ENCODE measurements at places on chromosomes 7 and 10.

GRCh38 chr10:36425131-36425797 lies 700.1 kb upstream of the ANKRD30A start:
- no peak for DNase-seq

DNA sequence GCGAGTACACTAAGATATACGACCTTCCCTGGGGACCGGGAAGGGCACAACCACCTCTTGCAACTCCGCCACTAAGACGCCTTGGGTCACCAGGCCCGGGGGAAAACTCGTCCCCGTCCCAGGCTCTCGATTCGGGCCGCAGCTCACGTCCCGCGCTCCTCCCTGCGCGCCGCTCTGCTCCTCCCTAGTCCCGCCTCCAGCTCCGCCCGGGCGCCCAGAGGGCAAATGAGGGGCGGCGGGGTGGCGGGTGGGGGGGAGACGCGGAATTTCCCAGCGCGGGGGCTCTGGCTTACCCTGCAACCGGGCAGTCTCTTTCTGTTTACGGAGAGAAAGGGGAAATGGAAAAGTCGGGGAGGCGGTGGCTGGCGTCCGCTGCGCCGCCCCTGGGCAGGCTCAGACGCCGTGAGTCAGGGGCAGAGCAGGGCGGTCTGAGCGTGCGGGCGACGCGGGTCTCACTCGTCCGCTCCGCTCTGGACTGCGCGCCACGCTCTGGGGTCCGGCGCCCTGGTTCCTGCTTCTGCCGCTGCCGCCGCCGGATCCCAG lies at the start of gene MAP3K8:
MAP3K8 (plus strand) TSS at position 455 of the 543 bp plus-strand sequence. CDS start 4,755 bp downstream, outside the sequence.
- peak; percentile 92 for DNase-seq

GRCh38 chr10:110483633-110484032 lies 14.1 kb upstream of the DUSP5 start:
- no peak for DNase-seq

- no peak for DNase-seq
Observed at GRCh38 chr7:2417981-2418481, 14.6 kb downstream of the CHST12 start.

- no peak for DNase-seq
Observed at GRCh38 chr7:157423348-157423747, 86.5 kb downstream of the DNAJB6 start.

DNA sequence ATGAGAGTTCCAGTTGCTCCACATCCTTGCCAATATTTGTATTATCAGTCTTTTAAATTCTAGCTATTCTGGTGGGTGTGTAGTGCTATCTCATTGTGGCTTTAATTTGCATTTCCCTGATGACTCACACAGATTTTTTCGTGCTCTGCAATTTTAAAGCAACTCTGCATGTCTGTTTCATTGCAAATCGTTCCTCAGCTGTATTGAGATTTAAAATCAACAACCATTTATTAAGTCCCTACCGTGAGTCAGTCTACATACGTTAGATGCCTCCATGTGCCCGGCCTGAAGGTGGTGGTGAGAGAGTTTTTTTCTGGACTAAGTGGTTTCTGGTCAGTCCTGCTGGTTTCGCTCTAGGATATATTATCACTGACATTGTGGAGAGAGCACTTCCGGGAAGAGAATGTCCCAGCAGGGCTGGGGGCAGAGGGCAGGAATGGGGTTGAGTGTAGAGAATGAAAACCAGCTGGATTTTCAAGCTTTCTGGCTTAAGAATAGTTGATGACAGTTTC lies 8.4 kb upstream of the HYCC1 start:
- no peak for DNase-seq

- DNase-seq: no peak
Observed at GRCh38 chr7:92228100-92228499, 17.6 kb downstream of the KRIT1 start.

- DNase-seq: peak; percentile 45
Observed at GRCh38 chr10:5560142-5560816, 35.5 kb downstream of the CALML3 start.

GRCh38 chr7:107469929-107470328 lies at the start of gene GPR22:
GPR22 (plus strand) TSS chr7:107470057; CDS start chr7:107474061, 4,004 bp downstream.
- no peak for DNase-seq

DNA sequence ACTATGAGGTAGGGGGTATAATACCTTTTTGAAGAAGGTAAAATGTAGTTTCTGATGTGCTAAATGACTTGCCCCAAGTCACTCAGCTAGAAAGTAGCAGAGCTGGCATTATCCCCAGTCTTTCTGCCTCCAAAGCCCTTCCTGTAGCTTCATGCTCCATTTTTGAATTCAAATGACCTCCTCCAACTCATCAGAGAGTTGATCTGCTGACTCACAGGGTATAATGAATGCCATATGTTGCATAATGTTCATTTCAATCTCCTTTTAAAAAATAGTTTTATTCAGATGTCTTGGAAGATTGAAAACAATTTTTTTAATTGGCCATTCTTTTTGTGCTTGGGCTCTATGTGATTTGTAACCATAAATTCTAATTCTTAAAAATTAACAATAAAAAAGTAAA lies 272.8 kb upstream of the IMMP2L start:
- no peak for DNase-seq

DNA sequence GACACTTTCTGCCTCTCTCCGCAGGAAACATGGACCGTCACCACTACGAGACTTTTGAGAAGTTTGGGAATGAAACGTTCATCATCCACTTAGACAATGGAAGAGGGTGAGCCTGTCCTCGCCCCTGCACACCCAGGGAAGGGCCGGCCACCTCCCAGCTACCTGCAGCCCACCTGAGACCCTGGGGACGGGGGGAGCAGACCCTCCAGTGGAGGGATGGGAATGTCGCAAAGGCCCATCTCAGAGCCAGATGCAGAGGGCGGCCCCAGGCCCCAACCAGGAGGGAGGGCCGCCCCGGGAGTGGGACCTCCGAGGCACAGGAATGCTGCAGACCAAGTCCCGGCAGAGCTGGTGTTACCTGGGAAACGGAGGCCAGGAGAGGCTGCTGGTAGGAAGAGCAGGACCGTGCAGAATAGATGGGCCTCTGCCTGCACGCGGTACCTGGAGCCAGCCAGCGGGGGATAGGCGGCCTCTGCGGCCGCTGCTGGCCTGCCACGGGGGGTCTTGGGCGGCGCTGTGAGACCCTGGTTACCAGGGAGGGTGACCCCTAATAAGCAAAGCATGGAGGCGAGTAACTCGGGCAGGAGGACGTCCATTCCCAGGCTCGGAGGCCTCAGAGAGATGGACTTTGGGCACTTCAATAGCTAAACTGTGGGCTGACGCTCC lies 32.9 kb upstream of the FOXL3 start:
- no peak for DNase-seq

DNA sequence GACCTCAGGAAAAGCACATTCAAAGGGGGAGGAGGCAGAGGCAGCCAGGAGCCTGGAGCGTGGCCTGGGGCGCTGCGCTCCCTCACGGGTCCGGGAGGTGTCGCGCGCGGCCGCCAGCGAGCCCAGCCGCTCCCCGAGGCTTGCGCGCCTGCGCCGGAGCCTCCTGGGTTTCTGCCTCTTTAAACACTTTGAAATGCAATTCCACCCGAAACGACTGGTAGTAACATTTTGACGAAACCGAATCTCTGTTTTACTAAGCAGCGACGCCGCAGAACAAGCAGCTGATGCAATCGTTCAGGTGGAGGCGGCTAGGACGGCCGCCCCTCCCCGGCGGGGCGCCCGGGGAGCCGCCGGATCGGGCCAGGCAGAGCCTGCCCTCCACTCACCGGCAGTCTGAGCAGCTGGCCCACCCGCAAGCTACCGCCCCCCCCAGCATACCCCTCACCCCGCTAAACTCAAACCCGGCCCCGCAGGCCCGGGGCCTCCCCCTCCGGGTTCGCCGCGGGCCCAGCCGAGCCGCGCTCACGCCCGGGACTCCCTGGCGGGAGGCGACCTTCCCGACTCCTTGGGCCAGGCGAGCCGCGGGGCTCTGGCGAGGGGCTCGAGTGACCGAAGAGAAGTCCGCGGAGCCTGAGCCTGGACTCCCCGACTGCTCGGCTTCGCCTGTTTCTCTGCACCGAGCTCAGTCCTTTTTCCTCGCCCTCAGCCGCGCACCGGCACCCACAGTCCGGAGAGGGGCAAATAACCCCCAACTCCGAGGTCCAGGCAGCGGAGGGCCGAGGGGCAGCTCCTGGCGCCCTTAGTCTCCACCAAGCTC lies 3.2 kb downstream of the MKX start:
- peak; percentile 88 for DNase-seq

DNA sequence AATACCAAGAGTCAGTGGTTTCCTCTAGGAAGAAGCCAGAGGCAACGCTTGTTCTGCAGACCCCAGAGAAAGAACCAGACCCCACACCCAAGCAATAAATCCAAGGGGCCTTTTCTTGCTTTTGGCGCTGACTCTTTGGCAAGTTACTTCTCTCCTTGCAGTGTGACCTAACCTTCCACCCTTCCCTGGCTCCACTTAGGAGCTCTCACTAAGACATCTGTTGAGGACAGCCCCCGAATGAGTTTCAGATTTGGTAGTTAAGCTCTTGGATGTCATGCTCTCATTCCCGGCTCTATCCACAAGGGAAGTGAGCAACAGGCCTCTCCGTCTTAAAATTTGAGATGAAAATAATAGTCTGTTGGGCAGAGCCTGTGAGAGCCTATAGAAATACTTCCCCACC lies 50.6 kb upstream of the FAM204A start:
- no peak for DNase-seq

DNA sequence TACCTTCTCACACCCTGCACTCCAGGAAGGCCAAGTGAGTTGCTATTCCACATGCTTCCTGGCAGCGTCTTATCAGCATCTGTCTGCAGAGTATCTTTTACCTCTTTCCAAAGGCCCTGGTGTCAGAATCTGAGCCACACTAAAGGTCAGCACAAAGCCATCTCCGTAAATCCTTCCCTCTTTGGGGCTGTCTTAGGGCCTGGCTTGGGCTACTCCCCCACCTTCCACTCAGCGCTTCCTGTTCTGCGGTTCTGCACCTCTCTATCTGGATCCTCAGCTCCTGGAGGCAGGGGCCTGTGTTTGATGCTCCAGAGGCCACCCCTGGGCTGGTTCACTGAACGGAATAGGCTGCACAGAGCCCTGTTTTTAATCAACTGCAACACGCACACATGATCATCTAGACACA lies 334.8 kb upstream of the GALNT17 start:
- DNase-seq: no peak

- DNase-seq: no peak
Observed at GRCh38 chr10:31490858-31491504, 172.0 kb downstream of the ZEB1 start.

GRCh38 chr7:37713613-37714012 lies 30.0 kb downstream of the GPR141 start:
- DNase-seq: no peak

DNA sequence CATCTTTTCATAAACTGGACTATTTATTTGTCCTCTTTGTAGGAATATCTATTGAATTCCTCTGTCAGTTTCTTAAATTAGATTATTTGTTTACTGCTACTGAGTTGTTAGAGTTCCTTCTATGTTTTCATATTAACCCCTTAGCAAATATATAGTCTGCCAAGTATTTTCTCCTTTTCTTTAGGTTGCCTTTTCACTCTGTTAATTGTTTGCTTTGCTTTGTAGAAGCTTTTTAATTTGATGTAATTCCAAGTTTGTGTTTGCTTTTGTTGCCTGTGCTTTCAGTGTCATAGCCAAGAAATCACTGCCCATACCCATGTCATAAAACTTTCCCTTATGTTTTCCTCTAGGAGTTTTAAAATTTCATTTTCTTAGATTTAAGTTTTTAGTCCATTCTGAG lies 256.2 kb upstream of the SEMA3A start:
- no peak for DNase-seq

DNA sequence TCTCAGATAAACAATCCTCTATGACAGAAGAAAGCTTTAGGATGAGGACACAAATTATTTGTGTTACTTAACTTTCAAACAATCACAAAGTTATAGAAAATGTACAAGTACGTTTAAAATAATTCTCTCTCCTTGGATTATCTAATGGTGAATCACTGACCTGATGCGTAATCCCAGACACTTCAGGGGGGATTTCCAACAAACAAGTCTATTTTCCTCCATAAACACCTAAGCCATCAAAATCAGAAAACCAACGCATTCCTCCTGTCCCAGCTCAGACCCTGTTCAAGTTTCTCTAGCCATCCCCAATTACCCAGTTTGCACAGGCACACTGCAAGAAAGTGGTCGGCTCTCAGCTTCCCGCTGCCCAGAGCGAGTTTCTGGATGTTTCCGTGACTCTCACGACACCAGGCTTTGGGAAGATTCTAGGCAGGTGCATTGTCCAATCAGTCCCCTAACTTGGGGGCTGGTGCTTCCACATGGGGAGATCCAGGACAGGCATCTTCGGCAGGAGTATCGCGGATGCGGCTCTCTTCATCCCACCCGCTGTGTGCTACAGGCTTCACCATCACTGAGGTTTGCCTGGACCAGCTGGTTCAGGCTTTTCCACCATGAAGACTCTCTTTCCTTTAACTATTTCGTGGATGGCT lies 200.0 kb downstream of the ZMYND11 start:
- peak; percentile 35 for DNase-seq

DNA sequence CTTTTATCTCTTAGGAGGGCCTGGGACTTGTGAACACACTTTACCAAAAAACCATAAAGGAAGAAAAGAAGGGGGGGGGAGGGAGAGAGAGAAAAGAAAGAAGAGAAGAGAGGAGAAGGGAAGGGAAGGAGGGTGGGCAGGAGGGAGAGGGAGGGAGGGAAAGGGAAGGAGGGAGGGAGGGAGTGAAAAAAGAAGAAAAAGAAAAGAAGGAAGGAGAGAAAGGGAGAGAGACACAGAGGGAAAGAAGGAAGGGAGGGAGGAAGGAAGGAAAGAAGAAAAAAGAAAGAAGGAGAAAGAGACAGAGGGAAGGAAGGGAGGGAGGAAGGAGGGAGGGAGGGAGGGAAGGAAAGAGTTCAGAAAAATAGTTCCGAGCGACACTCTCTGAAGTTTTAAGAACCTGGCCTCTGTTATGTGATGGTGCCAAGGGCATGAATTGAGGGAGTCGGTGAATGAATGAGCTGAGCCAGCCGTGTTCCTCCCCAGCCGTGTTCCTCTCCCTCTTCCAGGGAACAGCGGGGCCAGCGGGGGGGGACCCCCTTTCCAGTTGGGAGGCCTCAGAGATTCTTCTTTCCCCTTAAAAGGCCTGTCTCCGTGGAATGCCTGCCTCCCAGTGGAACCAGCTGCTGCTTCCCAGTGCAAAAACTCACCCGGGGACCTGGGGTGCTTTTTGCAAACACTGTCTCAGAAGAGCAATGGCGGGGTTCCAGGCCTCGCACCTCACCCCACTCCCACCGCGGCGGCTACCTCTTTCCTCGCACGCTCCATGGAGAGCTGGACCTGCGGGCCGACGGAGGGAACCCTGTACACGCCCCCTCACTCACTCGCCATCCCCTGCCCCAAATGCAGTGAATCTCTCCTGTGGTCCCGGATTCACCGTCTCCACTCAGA lies 84.1 kb downstream of the FOXL3 start:
- peak; percentile 44 for DNase-seq

Data from right forelimb (tissue), 1 donor.